NCI-H460 (cell line): ENCODE measurements at places on chromosomes 16 and 17. TPM values are rescaled to one million over a fixed set of nuclear protein-coding genes. Genes with fewer than 3 reads are reported as not detected.

The NPTX1 gene
- total RNA-seq = 0.67 and 0.69 TPM in 2 replicates

The ZPBP2 gene
- not detected in 2 replicates for total RNA-seq

The MT3 gene
- total RNA-seq = not detected in 2 replicates

The ZNF286A gene
- 42.9 and 43.8 TPM in 2 replicates for total RNA-seq

The NGFR gene
- 0.07 TPM in 1 of 2 replicates, not detected in the other for total RNA-seq

The GRAPL gene
- not detected in 2 replicates for total RNA-seq

The CBFA2T3 gene
- not detected in 2 replicates for total RNA-seq

The MEOX1 gene
- total RNA-seq = not detected in 2 replicates

The TPSG1 gene
- total RNA-seq = not detected in 2 replicates

The ZFP90 gene
- total RNA-seq = 27.6 and 28.6 TPM in 2 replicates

The PRSS21 gene
- not detected in 2 replicates for total RNA-seq

The SYNGR3 gene
- total RNA-seq = 4.0 and 4.5 TPM in 2 replicates

The CORO1A gene
- total RNA-seq = 0.64 TPM in 1 of 2 replicates, not detected in the other

The KRT40 gene
- total RNA-seq = not detected in 2 replicates

The NOTUM gene
- total RNA-seq = 0.15 TPM in 1 of 2 replicates, not detected in the other

The PYY gene
- not detected in 2 replicates for total RNA-seq

The KCNJ18 gene
- not detected in 2 replicates for total RNA-seq

The ASB16 gene
- not detected in 2 replicates for total RNA-seq
